ENCODE measurements at places on chromosomes 7 and 10. TPM values are rescaled to one million over a fixed set of nuclear protein-coding genes. Genes with fewer than 3 reads are reported as not detected.

DNA sequence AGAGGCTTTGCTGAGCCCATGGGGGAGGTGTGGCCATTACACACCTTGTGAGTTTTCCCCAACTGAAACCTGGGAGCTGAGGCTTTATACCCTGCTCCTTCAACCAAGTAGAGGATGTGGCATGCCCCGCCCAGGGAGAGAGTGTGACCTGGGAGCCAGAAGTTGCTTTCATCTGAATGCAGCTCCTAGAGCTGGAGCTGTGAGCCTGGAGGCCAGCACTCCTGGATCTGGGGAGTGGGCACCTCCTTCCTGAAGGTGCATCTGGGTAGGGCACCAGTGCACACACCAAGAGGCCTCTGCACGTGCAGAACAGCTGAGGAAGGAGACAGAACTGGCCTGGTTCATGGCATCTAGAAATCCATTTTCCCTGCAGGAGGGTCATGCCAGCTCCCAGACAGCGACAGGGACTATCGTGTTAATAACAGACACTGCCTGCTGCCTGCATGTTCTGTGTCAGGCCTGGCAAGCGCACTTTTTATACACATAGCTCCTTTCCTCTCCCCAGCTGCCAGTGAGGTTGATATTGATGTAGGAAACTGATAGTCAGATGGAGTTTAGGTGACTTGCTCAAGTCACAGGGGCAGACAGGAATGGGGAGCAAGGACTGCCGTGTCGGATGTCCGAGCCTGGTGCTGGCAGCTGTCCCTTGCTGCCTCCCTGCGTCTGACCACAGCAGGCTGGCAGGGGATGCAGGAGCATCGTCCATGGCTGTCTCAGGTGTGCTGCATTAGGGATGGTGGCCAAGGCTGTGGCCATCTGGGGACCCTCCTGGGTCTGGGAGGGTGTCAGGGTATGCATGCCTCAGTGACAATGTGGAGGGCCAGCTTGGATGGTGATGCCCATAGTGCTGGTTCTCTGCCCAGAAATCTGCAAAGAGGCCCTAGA, 189.9 kb upstream of the CXCL12 start:
- DNase-seq = no peak

- no peak for DNase-seq
Measured at GRCh38 chr10:114821915-114822443, 399 bp downstream of the FHIP2A start.

DNA sequence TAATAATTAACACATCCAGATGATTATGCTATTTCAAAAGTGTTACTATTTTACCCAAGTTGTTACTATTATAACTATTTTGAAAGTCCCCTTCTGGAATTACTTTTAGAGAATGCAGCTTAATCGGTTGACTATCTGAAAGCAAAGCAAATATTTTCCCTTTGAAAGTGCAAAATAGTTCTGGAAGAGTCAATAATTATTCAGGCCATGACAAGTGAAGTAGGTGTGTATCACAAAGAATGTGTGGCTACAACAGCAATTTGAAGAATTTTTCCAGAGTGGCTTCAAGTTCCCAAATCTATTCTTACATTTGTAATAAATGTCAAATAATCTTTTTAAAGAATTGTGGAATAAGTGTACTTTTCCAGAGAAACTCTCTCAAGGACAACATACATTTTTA, 42.8 kb downstream of the RNLS start:
- DNase-seq = no peak

GRCh38 chr7:216360-217300, 24.3 kb downstream of the FAM20C start:
- DNase-seq = peak; percentile 78

DNA sequence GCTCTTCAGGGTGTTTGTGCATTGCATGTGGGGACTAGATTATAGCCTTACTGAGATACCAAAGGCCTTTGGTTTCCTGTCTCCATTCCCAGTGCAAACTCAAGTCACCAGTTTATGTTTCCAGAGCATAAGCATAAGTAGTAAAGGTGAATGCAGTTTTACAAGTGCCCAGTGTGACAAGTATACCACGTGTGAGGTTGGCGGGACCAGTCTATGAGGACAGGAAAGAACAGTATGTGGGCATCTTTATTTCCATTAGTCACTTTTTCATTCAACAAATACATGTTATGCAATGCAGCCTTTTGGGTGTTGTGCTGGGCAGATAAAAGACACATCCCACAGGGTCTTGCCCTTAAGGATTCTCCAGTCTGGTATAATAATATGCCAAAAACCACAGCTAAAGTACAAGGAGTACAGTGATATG, 146.5 kb downstream of the ARID5B start:
- peak; percentile 51 for DNase-seq

GRCh38 chr10:3745521-3745920, 39.5 kb downstream of the KLF6 start:
- DNase-seq = no peak

- no peak for DNase-seq
Measured at GRCh38 chr10:83127942-83128575, 1011.2 kb upstream of the GHITM start.

Gene PLEKHS1
- total RNA-seq = not detected

DNA sequence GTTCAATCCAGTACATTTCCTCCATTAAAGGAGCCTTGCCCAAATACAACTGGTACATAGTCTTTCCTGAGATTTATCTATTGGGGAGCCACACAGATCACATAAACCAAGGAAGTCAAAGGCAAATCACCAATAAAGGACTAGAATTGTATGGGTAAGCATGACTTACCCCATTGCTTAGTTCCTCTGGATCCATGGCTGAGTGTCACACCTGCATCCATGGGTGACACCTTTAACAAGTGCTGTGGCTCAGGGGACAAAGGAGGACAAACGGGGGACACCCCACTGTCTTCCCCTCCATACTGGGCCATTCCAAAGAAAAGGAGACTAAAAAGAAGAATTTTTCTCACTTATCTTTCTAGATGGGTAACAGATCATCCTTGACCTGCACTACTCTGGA, 30.4 kb downstream of the ZNF92 start:
- no peak for DNase-seq

DNA sequence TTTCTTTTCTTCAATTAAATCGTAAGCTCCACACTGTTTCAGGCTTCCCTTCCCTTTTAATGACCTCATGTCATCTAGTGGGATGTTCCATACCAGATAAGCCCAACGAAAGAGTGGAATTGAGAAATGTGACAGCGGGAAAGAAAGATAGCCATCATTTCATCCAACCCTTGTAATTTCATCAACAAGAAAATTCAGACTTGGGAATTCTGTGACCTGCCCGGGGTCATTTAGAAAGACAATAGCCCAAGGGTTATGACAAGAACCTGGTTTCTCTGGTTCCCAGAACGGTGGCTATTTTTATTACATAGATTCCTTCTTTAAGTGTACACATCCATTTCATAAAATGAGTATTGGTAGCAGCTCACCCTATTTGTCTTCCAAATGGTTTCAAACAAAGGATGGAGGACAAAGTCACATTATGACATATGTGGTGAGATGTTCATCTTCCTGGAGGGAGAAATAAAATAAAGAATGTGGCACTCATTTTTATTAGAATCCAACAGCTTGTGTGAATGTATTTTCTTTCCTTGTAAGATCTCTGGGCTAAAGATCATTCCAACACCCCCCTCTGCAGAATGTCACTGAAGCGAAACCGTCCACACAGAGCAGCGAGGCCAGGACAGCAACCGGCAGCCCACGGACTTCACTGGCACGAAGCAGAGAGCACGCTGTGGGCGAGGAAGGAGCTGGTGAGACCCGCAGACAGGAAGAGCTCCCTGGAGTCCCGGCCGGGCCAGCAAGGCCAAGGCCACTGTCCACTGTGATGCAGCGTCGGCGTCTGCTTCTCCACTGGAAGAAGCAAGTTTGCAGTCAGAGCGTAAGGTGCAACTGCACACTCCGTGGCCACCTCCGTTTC, 199.9 kb downstream of the KLF6 start:
- DNase-seq = no peak

- no peak for DNase-seq
Measured at GRCh38 chr10:93560541-93560940, 5.9 kb upstream of the FFAR4 start.

Gene ITGA8
- total RNA-seq = 0.47 TPM

Gene FRAT1
- total RNA-seq = 1.2 TPM

Gene INA
- total RNA-seq = not detected

- no peak for DNase-seq
Measured at GRCh38 chr7:5143106-5143505, 46.9 kb upstream of the WIPI2 start.
